Left cardiac atrium (tissue), 4 donors: ENCODE measurements at places on chromosomes 13 and 19. TPM values are rescaled to one million over a fixed set of nuclear protein-coding genes. Genes with fewer than 3 reads are reported as not detected.

DNA sequence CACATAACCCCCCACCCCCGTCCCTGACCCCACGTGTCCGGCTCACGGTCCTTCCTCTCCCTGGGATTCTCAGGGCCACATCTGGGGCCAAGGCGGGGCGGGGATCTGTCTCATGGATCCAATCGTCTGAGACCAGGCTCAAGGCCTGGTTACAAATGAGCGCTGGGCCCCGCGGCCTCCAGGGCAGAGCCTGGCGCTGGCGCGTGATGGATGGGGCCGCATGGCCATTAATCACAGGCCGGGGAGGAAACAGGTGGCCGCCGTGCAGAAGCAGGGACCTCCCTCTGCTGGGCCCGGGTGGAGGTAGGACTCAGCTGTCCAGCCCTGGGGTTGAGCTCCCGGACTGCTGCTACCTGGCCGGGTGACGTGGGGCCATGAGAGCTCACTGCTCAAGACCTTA is 5.8 kb upstream of the TLE5 start:
- no peak for DNase-seq

DNA sequence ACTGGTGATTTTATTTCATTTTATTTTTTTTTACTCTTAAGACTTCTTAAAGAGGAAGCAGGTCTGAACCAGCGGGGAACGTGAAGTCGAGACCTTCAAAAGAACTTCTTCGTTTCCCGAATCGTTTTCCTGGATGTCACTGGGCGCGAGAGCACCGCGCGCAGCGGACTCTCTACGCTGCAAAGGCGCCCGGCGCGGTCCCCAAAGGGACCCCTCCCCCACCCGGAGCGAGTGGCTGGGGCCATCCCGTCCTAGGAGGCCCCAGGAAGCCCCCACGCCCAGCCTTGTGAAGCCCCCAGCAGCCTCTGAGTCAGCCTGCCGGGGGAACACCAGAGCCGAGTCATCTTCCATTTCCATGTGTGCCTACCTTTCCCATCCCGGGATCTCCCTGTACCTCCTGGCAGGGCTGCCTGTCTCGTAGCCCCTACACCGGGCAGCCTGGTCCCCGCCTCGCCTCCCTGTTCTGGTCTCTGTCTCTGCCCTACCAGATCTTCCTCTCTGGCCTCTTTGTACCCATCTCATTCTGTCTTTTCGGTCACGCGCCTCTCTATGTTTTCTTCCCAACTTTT is 608 bp downstream of the CD70 start:
- no peak for DNase-seq

Gene CACNA1A
- total RNA-seq = 0.39 TPM

Gene RAB4B
- 15.9 TPM for total RNA-seq

Gene SIGLEC8
- not detected for total RNA-seq

DNA sequence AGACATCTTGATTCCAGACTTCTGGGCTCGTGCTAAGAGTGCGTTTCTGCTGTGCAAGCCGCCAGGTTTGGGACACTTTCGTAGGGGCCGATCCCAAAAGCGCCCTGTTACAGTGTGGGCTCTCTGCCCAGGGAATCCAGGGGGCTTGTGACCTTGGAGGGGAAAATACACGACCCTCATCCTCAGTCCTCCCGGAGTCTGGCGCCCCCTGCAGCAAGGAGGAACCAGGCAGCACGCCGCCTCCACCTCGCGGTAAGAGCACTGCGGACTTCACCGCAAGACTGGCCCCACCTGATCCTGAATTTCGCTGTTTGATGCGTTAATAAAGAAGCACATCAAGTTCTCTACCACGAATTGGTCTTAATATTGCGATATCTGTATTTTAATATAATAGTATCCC is 5.2 kb downstream of the POLRMT start:
- no peak for DNase-seq

GRCh38 chr13:114110091-114110829 is 22.2 kb downstream of the RASA3 start:
- peak; percentile 53 for DNase-seq

- no peak for DNase-seq
These were observed 676.7 kb downstream of the PCDH9 start for GRCh38 chr13:66553391-66553790.

Gene FBXO17
- 7.8 TPM for total RNA-seq

Gene ZNF578
- total RNA-seq = 2.2 TPM

Gene DUS3L
- 15.3 TPM for total RNA-seq

- DNase-seq = no peak
These were observed 391.5 kb upstream of the DACH1 start for GRCh38 chr13:72258340-72258981.

Gene ZFP36
- 156 TPM for total RNA-seq

Gene CHST8
- total RNA-seq = 0.29 TPM

Gene ACER1
- not detected for total RNA-seq

GRCh38 chr13:21326155-21327031 is 132.7 kb downstream of the ZDHHC20 start:
- peak; percentile 32 for DNase-seq

Gene PRKD2
- total RNA-seq = 18.0 TPM

Gene PSG1
- not detected for total RNA-seq

Gene SCEL
- total RNA-seq = 0.08 TPM

DNA sequence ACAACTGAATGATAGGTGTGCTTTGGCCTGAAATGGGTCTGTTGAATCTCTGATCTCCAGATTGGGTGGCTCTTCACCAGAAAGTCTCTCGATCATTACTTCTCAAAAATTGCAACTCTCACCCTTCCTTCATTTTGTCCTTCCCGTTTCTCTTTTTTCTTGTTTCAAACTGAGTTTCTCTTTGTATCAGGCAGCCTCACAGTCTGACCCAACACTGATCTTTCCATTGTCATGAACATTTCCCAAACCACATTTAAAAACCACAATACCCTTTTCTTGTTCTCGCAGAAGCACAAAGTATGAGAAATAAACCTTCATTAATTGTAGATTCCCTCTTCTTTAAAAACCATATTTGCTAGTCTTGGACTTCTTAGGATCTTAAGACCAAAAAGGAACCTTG is 33.6 kb upstream of the HMGB1 start:
- no peak for DNase-seq

DNA sequence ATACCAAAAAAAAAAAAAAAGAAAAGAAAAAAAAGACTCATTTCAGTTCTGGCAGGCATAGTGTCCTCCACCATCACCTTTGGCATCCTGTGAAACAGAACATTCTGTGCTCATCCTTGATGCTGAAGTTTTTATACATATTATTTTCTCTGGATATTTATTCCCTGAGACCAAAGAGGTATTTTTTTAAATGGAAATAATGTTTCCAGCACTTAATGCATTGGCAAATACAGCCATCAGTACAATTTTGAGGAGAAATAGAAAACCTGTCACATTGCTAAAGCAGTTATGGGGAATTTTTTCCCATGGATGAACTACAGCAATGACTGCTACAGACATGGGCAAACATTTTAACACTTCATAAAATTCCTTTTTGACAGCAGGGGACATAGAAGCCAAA is 312.4 kb downstream of the DNAJC15 start:
- DNase-seq = no peak

Gene HSD17B14
- 5.4 TPM for total RNA-seq
